Lower lobe of right lung (tissue), 2 donors: ENCODE measurements at places on chromosomes 1 and 21. TPM values are rescaled to one million over a fixed set of nuclear protein-coding genes. Genes with fewer than 3 reads are reported as not detected.

The LCE2A gene
- total RNA-seq = not detected

The DHCR24 gene
- total RNA-seq = 674 TPM

The MATN1 gene
- not detected for total RNA-seq

The SERPINC1 gene
- total RNA-seq = 0.30 TPM

The UBL4B gene
- not detected for total RNA-seq

The EVA1C gene
- 31.8 TPM for total RNA-seq

The FMO3 gene
- total RNA-seq = 13.4 TPM

The PLA2G2D gene
- total RNA-seq = 0.27 TPM

The PERM1 gene
- not detected for total RNA-seq

The RCSD1 gene
- total RNA-seq = 20.7 TPM

The COL11A1 gene
- total RNA-seq = 0.56 TPM

The DCST1 gene
- not detected for total RNA-seq

The DDR2 gene
- 47.0 TPM for total RNA-seq

The C1orf35 gene
- 12.4 TPM for total RNA-seq

The SLAMF7 gene
- total RNA-seq = 7.9 TPM

DNA sequence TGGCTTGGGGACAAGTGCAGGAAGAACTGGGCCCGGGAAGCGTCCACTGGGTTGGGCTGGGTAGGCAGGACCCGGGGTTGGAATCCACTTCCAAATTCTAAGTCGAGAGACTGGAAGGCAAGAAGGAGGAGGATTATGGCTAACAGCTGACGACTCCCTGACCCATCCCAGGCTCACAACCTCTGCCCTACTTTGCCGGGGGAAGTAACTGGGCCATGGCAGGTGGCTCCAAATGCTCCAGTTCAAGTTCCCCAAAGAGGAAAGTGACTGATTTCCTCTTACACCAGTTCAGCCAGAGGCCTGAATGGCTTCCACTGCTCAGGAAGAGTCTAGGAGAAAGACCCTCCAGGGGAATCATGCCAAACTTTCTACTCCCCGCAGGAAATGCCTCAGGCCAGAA, 11.4 kb downstream of the EMC1 start:
- DNase-seq = no peak

DNA sequence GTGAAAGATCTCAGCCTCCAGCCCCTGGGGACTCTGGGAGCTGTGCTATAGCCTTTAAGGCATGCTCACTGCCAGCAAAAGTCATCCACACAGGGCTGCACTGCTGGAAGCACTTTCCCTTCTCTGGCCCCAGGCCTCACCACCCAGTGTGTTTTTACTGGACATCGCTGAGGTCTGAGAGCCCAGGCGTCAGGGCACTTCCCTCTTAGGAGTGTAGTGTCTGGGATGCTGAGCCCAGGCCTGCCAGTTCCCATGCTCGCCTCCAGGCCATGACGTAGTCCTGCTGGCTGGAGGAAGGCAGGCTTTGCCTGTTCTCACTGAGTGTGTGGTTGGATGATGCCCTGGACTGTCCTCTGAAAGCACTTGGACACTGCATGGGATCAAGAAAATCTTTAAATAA, 101.2 kb downstream of the GDAP2 start:
- DNase-seq = no peak

GRCh38 chr1:116513956-116514355, 56.9 kb downstream of the CD58 start:
- no peak for DNase-seq

- DNase-seq = no peak
Observed at GRCh38 chr1:20008391-20008841, 29.0 kb upstream of the PLA2G2A start.

DNA sequence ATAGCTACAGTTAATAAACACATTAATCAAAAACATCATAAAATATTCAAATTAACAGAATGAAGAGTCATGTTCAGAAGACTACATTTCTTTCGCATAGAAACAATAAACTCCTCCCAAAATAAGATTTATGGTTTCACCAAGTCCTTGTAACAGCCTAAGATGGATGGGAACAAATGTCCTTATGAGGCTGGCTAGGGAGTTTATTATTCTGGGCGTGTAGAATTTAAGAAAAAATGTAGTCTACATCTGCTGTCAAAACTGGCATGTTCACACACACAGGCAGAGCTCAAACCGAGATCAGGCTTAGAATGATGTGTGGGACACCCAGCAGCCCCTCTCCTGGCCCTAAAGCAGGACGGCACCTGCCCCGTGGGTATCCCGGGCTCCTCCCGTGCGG, 101.1 kb downstream of the NPHP4 start:
- DNase-seq = peak; percentile 36

- DNase-seq = no peak
Observed at GRCh38 chr1:1098681-1099421, 17.0 kb downstream of the C1orf159 start.

DNA sequence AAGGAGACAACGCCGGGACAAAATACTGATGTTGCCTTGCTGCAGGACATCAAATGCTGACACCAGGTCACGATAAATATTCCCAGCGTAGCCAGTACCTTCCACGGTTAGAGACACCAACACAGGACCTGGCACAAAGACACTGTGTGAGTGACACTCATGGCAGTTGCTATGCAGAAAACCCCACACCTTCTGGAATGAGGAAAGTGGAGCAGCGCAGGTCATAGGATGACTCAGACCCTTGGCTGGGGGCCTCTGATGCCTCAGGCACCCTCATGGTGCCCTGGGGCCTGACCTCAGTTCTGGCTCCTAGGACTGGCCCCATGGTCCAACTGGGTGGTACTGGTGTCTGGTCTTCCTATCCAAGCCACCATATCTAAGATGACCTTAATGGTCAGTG, 7.0 kb downstream of the DCST2 start:
- DNase-seq = no peak

DNA sequence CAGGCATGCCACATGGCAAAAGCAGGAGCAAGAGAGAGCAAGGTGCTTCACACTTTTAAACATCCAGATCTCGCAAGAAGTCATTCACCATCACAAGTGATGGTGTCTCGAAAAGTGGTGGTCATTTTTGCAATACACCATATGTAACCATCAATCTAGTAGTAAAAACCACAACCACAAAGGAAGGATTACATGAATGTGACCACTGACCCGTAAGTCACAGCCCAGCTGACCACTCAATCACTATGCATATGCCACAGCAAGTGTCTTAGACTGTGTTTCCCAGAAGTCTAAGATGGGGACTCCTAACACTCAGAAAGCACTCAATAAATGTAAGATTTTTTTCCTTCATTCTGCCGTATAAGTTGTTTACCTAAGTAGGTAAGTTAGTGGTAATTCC, 76.9 kb downstream of the FH start:
- no peak for DNase-seq

DNA sequence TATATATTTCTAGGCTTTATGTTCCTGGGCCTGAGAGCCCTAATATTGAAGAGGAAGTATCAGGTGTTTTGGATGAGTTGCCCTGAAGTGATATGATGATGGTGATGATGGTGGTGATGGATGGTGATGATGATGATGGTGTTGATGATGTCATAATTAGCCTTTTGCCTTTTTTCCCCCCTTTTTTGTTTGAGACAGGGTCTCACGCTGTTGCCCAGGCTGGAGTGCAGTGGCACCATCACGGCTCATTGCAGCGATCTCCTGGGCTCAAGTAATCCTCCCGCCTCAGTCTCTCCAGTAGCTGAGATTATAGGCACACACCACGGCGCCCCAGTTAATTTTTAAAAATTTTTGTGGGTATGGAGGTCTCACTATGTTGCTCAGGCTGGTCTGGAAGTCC, 76.5 kb downstream of the CNST start:
- no peak for DNase-seq

DNA sequence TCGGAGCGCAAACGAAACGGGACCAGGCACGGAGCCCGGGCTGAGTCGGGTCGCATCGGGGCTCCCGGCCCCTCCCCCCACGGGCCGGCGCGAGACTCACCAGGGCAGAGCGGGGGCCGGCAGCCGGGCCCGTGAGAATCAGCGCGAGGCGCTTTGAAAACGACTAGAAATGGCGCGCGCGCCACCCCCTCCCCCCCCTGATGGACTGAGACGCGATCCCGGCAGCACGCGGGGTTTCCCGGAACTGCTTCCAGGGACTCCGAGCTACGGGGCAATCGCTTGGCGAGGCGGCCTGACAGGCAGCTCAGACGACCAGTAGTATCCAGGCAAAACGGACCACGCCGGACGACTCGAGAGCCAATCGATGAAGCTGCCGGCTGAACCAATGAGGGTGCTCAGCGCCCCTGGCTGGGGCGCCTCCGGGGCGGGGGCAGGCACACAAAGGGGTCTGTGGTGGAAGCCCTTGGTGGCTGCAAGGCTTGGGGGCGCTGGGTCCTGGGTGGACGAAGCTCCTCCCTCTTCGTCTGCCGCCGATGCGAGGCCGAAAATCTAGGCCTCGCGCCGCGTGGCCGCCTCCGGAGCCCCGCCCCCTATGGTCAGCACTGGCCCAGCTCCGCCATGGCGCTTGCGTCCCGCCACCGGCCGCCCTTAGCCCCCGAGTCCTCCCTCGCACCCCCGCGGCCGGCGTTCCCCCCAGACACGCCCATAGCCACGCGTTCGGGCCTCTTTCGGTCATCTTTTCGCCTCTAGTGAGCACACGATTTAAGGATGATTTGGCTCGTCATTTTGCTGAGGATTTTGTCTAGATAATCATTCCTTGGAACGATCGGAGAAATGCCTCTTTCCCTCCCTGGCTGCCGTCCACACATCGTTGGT, at the start of gene HNRNPR:
HNRNPR (minus strand) TSS at position 174 of the 876 bp plus-strand sequence. CDS start 3,276 bp downstream, outside the sequence.
- peak; percentile 100 for DNase-seq

DNA sequence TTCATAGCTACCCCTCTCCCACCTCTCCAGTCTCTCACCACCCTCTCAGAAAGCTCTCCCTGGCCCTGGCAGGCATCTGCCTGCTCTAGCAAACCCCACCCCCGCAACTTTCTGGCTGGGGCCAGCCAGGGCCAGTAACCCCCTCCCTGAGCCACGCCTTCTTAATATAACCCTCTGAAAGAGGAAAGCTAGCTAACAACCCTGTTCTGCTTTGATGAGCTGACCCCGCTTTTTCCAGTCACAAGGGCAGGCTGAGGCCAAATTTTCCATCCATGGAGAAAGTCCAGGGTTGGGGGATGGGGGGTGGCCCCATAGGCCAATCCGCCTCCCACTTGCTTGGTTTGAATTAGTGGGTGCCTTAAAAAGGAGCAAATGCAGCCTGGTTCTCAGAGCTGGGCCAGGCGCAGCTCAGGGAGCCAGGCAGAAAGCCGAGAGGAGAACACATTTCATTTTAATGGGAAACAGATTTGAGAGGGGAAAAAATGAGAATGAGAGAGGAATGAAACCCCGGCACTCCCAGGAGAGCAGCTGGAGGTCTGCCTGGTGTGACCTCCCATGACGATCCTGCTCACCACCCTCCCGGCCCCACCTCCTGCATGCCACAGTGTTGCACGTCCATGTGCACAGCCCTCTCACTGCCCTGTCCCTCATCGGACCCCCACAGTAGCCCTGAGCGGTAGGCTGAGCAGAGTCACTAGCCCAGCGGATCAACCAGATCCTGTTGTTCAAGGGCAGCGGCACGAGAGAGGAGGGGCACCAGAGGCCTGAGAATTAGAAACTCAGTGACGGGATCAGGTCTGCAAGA, 62.3 kb downstream of the OPTC start:
- DNase-seq = no peak

DNA sequence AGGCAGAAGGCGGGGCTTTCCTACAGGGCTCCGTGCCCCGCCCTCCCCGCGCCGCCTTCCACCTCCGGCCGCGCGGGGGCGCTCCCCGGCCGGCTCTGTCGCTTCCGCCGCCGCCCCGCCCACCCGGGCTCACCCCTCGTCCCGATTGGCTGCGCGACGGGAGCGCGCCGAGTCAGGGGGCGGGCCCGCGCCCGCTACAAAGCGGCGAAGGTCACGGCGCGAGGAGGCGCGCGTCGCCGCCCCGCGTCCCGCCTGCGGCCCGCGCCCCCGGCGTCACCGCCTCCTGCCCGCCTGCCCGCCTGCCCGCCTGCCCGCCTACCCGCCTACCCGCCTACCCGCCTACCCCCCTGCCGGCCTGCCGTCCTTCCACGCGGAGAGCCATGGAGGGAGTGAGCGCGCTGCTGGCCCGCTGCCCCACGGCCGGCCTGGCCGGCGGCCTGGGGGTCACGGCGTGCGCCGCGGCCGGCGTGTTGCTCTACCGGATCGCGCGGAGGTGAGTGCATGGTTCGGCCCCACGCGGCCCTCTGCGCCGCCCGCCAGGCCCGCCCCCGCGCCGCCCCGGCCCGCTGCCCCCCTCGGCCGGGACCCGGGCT, at the start of gene TMEM201:
TMEM201 (plus strand) TSS at position 361 of the 593 bp plus-strand sequence; CDS start at position 381, 20 bp downstream.
- peak; percentile 96 for DNase-seq

DNA sequence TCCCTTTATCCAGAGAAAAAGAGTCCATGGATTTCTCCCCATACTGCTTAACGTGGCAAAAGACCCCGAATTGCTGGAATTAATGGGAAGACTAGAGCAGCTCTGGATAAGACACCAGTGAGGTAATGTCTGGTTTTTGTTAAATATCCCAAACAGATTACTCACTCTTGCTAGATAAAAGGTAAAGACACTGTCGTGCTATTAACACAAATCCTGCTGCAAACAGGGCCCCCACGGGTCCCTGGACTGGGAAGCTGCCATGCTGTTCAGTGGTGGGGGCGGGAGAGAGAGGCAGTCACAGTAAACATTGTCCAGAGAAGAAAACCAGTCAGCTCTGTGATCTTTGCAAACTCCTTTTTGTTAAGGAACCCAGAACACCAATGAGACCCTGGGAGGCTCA, 15.2 kb upstream of the SRP9 start:
- DNase-seq = no peak

GRCh38 chr1:24317956-24318614, 1.1 kb upstream of the GRHL3 start:
- no peak for DNase-seq

GRCh38 chr1:32798679-32799416, 18.3 kb downstream of the YARS1 start:
- DNase-seq = no peak

GRCh38 chr1:58290685-58291372, 255.7 kb downstream of the OMA1 start:
- DNase-seq = no peak

DNA sequence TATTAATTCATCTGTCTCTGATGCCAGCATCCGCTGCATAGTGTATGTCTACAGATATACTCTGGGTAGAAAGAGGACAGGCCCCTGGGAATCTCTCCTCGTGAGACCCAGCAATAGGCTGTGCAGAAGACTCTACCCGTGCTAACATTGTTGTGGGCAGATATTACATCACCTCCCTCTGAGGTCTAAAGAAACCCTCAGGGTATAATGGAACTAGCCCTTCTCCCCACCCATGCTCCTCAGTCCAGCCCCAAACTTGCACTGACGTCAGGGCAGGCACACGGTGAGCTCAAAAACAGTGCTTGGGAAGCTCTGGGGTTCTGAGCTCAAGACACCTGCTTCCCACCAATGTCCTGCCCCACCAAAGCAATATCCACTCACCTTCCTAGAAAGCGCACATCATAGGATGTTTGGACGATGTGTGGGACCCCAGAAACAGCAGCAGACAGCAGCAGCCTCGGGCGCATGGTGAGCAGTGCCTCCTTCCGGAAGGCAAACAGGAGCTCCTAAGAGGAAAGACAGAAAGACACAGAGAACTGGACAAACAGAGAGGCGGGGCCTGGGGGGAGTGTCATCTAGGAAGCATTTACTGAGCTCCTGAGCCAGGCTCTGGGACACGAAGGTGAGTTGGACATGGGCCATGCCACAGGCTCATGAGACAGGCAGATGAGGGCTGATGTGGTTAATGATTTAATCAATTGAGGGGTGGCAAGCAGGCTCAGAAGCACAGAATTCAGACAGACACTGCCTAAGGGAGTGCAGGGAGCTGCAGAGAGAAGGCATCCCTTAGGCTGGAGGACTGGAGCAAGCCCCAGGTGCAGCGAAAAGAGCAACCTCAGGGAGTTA, 4.8 kb downstream of the OVGP1 start:
- DNase-seq = peak; percentile 62
